ENCODE measurements at places on chromosomes 7 and 10.
A peak's percentile ranks its signal among the peaks of the same experiment; 100 is the strongest.

- no peak for DNase-seq
- H3K36me3 ChIP-seq, result no peaks in the 10 kb centered on the region
- H3K4me1 ChIP-seq, result no peaks in the 10 kb centered on the region
Measured at GRCh38 chr7:157514746-157515145, 177.9 kb downstream of the DNAJB6 start.

- DNase-seq, result no peak
- peaks cover 20% of the 10 kb centered on the region for H3K4me1 ChIP-seq
- H3K36me3 ChIP-seq, result no peaks in the 10 kb centered on the region
- no peak overlapping the region for H3K4me3 ChIP-seq
Measured at GRCh38 chr7:48040944-48041652, 5.8 kb downstream of the C7orf57 start.

- no peaks in the 10 kb centered on the region for H3K36me3 ChIP-seq
- peak; percentile 75 for DNase-seq
- peaks cover 3% of the 10 kb centered on the region for H3K27me3 ChIP-seq
- H3K4me1 ChIP-seq, result no peaks in the 10 kb centered on the region
- no peak within 1 kb of the TSS for H3K4me3 ChIP-seq
Measured at GRCh38 chr7:76201732-76202665, at the start of gene SRRM3. Gene SRRM3 (plus strand): TSS chr7:76201896. CDS start chr7:76235067, 33,171 bp downstream.

- peaks cover 16% of the 10 kb centered on the region for H3K4me1 ChIP-seq
- no peaks in the 10 kb centered on the region for H3K36me3 ChIP-seq
- DNase-seq, result no peak
- no peak overlapping the region for H3K27ac ChIP-seq
Measured at GRCh38 chr7:23477157-23477499, 6.8 kb upstream of the IGF2BP3 start.

All from CD8-positive, alpha-beta memory T cell (primary cell).